ENCODE measurements at places on chromosomes 12 and 14.

DNA sequence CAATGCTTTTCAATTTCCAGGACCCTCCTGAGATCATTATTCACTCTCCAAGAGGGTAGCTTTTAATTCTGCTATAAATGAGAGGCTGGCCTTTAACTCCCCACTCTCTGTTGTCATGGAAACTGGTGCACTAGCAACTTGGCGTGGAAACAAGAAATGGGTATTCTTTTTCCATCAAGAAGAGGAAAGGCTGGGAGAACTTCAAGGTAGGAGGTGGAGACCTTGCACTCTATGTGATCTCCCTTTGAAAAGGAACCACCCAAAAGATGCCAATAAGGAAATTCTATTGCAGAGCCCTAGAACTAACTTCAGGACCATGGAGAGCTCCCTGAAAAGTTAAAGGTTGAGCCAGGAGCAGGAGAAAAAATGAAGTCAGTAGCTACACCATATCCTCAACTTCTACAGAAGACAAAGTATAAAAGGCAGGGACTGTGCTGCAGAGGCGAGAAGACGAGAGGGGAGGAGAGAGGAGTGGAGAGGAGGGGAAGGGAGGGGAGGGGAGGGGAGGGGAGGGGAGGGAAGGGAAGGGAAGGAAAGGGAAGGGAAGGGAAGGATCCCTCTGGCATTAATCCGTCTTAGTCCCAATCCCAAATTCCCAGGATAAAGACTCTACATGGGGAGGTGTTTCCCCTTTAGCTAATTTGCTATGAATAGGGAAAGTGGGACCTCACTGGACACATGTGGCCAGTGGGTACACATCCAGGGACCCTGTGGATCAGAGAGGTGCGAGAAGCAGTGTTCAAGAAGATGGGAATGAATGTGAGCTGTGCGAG, 46.7 kb upstream of the FICD start:
- DNase-seq: no peak

GRCh38 chr12:25347716-25348592, 97.2 kb upstream of the KRAS start:
- no peak for DNase-seq

- DNase-seq: no peak
These were observed 353.1 kb downstream of the LRIG3 start for GRCh38 chr12:58567189-58567588.

GRCh38 chr12:123092866-123093265, 58.0 kb downstream of the PITPNM2 start:
- DNase-seq: no peak

- peak; percentile 81 for DNase-seq
These were observed at the start of gene RNU6-8 for GRCh38 chr14:32202998-32203882. TSS of gene RNU6-8 (minus strand) at chr14:32203269.

DNA sequence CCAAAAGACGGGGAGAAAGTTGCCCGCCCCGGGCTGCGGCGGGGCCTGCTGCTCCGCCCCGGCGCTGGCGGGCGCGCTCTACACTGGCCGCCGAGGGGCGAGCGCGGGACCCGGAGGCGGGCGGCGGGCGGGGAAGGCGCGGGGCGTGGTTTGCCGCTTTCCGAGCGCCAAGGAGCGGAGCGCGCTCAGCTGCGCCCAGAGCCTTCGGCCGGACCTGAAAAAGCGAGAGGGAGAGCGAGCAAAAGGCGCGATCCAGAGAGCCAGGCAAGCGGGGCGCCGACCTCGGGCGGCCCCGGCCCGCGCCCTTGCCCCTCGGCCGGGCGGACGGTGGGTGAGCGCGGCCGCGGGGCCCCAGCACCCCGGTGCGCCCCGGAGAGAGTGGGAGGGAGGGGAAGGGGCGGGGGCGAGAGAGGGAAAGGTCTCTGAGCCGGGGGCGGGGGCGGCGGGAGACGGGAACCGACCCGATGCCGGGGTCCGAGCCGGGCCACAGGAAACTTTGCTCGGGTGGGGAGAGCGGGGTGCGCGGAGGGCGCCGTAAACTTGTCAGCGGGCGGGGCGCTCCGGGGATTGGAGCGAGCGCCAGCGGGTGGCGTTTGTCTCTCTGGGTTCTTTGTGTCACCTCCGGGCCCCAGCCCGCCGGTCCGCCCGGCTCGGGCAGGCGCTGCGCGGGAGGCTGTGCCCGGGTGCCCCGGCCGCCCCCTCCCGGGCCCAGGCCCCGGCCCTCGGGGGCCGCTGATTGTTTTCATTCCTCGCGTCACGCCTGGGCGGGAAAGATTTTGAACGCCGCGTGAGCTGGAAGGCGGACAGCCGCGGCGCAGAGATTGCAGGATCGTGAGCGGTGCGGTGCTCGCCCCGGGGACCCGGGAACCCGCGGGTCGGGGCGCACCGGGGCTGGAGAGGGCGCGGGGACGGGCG, at the start of gene SYNE2:
Gene SYNE2 (plus strand): TSS at position 188 of the 915 bp plus-strand sequence. CDS start 56,145 bp downstream, outside the sequence.
- DNase-seq: peak; percentile 63

- DNase-seq: no peak
These were observed 3.0 kb downstream of the NUAK1 start for GRCh38 chr12:106135781-106136180.

DNA sequence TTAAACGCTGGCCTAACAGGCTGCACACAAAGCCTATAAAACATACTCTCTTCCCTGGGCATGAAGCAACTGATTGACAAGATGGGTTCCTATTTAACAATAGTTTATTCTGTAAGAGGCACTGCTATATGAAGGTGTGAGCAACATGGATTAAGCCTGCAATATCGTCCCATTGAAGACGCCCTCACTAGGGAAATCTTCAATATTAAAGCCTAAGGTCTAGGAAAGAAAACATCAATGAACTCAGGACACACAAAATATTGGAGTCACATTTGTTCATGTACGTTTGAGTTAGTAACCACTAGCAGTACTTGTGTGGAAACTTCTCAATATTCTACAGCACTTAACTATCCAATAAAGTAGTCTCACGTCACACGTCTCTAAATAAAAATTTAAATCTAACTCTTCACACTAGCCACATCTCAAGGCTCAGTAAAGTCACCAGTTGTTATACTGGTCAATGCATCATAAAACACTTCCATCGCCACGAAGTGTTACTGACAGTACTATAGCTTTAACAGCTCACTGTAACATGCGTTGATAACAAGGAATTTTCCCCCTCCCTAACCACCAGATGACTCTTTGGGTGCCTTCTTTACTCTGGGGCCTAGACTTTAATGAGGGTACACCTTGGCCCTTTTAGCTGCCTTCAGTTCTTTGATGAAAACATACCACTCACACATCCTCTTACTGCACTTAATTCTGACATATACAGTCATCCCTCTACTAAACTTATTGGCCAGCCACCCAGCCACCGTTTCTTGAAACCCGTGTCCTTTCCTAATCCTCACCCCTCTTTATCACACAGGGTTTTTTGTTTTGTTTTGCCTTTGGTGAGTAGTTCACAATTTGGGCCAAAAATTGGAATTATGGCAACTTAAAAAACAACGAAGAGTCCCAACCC, 50.1 kb upstream of the OR5AU1 start:
- DNase-seq: no peak

DNA sequence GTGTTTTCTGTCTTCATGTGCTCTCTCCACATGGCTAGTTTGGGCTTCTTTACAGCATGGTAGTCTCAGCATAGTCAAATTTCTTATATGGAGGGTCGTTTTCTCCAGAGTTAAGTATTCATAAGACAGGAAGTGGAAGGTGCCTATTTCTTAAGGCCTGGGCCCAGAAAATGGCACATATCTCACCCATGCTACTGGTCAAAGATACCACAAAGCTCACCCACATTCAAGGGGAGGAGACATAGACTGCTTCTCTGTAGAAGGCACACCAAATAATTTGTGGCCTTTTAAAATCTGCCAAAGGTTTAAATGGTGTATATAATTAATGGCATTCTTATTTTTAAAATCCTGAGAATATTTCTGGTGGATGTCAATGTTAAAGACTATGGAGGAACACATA, 44.8 kb downstream of the CCDC91 start:
- DNase-seq: no peak

DNA sequence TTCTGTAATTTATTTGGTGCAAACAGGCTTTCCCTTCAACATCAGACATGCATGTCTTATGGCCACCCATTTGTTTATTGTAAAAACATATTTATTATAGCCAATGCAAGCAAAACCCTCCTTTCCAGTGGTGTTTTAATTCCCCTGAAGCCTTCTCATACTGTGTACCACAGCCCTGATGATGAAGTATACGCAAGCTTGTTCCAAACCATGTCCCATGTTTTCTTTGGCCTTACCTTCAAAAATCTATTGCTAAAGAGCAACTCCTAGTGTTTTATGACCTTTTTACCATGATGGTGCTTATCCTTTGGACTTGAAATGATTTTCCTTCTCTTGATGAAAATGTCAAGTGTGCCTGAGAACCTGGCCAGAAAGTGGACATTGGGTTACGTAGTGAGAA, 85.9 kb upstream of the CCDC91 start:
- DNase-seq: no peak

- no peak for DNase-seq
These were observed 34.7 kb downstream of the PTGER2 start for GRCh38 chr14:52348776-52349175.

- peak; percentile 43 for DNase-seq
These were observed 5.8 kb downstream of the WSB2 start for GRCh38 chr12:118055144-118055557.

DNA sequence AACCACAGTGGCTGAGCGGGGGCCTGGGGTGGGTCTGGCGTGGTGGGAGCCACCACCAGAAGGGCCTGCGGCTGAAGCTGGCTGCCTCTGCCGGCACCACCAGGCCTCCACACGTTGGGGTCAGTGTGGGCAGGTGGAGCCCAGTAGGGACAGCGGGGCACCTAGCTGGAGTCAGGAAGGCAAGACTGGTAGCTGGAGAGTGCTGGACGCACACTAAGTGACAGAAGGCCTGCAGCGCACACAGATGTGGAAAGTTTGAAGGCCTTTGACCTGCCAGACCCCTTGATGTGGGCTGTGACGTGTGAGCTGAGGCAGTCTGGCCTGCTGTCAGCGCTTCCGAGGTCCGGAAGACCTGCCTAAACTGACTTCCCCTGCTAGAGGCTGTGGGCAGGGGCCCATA, 26.3 kb downstream of the RIN3 start:
- no peak for DNase-seq

DNA sequence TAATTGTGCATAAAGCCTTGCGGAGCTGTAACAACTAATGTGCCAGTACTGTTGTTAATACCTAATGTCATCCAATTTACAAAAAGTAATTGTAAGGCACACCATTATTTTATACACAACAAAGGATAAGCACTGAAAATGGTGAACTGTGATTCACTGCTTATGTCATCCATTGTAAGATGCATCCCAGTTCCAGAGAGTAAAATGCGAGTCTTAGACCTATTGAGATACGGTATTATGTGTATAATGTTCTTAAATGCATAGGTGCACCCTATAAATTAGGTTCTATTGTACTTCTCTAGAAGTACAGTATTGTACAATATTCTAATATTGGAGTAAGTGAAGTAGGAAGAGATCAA, 406 bp downstream of the PARP2 start:
- no peak for DNase-seq

GRCh38 chr14:106556665-106557289, 1030.4 kb downstream of the TMEM121 start:
- peak; percentile 68 for DNase-seq

- no peak for DNase-seq
These were observed 146.8 kb upstream of the C14orf180 start for GRCh38 chr14:104432611-104433231.

- DNase-seq: no peak
These were observed 42.3 kb downstream of the MIA2 start for GRCh38 chr14:39276005-39276404.

DNA sequence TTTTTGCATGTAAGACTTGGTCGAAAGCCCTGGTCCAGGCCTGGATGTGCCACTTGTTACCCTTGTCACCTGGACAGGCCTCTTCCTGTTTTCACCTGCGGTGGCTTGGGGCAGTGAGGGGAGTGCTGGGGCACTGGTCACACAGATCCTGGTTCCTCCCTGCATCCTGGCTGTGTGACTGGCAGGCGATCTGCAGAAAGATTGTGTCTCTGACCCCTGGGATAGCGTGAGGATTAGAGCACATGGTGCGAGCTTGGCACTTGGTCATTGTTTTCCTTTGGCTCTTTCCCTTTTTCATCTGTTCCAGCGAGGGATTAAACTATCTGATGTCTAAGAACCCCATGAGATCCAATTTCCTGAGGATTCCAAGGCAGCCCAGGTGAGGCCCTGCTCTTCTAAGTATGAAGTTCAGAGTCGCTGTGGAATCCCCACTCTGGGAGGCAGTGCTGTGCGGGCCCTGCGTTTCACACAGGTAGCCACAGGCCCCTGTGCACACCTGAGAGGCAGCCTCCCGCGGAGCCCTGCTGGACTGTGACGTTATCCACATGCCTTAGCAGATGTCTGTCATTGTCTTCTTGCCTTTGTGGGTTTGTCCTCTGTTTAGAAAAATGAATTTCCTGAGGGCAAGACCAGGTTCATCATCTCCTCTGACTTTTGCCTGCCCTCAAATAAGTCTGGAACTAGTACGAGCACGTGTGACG, 288.4 kb downstream of the CACNA1C start:
- no peak for DNase-seq

DNA sequence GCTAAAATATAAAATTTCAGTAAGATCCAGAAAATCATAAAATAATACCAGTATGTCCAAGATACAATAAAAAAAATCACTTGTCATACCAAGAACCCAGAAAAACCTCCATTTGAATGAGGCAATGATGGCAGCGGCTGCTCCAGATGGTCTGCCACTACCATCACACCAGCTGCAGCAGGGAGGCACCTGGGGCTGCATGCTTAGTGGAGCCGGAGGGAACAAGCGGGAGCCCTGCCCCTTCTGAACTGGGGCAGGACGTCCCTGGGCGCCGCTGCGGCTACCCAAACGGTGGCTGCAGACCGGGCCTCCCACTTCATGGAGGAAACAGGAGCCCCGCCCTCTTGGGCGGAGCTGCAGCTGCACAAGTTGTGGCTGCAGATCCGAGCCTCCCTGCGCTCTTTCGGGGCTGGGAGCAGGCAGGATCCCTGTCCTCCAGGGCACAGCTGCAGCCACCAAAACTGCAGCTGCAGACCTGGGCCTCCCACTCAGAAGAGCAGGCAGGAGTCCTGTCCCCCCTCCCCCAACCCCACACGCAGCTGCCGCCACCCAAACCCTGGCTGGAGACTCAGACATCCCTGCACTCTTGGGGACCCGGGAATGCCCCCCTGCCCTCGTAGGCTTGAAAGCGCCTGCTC, 36.1 kb upstream of the OR5AU1 start:
- DNase-seq: peak; percentile 30

DNA sequence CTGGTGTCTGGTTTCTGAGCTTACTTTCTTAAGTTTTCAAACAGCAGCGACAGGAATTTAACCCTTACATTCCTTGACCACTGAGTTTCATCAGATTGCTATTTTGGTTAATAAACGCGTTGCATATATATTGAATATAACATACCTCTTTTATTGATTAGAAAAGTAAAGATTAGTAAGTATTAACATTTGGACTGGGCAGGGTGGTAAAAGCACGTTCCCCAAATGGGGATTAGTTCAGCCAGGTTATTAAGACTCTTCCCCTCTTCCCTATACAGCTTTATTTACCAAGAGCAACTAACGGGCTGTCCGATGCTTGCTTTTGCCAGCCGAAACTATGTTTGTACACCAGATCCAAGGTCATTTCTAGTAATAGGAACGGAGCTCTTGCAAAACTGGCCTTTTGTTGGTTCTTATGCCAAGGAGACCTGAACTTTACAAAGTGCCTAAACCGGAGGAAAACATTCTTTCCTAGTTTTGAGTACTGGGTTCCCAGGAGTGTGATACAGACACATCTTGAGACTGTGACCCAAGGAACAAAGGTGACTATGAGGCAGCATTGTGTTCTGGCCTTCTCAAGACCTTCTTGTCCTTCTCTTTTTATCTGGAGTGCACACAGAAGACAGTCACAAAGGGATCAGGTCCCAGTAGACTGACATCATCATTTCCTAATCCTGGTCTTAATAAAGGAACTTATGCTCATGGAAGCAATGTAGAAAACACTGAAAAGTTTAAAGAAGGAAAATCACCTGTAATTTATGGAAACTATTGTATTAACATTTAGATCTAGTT, 2.6 kb downstream of the GLRX5 start:
- DNase-seq: no peak

Measured in stimulated activated CD4-positive, alpha-beta T cell treated with anti-CD3 and anti-CD28 coated beads, TNF-alpha, amount 100 ng/mL, for 4 hours (primary cell).